ENCODE measurements at places on chromosomes 2 and 18.

DNA sequence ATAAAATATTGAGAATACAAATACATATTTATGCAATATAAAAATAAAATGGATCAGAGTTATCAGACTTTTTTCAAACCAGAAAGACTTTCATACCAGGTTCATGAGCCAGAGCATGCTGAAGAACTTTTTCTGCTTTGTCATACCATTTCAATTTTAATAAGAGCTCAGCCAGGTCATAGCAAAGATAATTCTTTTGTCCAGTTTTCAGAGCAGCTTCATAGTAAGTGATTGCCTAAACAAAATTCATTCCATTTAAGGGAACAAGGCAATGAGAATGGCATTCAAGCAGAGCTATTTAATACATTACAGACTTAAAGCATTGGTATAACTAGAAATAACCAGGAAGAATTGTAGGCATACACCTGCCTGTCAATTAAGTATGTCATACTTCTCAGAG is 42.3 kb downstream of the TTC21B start:
- no peak for DNase-seq

- no peak for DNase-seq
Observed at GRCh38 chr2:226063704-226064440, 664.4 kb downstream of the NYAP2 start.

DNA sequence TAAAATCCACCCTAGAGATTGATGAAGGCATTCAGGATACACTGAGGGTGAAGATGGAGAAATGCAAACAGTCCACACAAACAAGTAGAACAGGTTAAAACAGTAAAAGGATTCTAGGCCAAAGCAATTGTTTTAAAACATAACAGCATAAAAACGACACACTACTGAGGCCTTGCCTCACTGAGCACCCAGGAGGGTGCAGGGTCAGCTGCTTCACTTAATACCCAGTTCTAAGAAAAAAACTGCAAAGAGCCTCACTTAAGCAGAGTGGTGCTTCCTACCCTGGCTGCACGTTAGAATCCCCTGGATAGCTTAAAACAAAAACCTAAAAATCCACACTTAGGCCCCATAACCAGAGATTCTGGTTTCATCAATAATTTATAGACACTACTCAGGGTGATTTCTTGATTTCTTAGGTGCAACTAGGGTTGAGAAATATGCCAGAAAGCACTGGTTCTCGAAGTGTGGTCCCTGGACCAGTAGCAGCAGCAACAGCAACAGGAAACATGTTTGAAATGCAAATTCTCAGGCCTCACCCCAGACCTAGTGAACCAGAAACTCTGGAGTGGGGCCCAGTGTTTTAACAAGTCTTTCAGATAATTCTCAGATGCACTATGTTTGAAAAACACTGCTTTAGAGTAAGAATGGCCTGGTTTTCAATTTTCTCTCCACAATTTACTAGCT is 279.1 kb downstream of the ZEB2 start:
- DNase-seq = no peak

- no peak for DNase-seq
Observed at GRCh38 chr2:129004485-129004884, 685.8 kb upstream of the HS6ST1 start.

- DNase-seq = no peak
Observed at GRCh38 chr2:121992700-121993099, 237.2 kb downstream of the TSN start.

GRCh38 chr2:22276696-22277095 is 1108.3 kb upstream of the KLHL29 start:
- no peak for DNase-seq

GRCh38 chr2:240142256-240142775 is 1.9 kb upstream of the OTOS start:
- no peak for DNase-seq

DNA sequence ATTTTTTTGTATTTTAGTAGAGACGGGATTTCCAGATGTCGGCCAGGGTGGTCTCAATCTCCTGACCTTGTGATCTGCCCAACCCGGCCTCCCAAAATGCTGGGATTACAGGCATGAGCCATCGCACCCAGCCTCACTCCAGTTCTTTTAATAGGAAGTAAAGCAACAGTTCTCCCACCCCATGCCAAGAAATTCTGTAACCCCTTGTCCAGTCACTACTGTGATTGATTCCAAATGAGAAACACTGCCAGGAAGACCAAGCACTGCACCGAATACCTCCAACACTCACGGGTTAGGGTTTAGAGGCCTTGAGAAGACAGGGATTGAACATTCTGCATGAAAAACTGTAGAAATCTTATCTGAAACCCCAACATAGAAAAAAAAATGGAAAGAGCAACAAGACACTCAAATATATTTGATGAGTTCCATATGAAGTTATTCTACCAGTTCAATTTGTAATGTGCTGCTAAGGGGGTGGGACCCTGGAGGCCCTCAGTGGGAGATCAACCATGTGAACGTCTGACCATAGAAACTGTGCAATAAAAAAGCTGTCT is 48.2 kb upstream of the BIN1 start:
- DNase-seq = no peak

- no peak for DNase-seq
Observed at GRCh38 chr2:49175831-49176230, 21.5 kb upstream of the FSHR start.

- DNase-seq = no peak
Observed at GRCh38 chr2:221025398-221025797, 546.7 kb downstream of the EPHA4 start.

- no peak for DNase-seq
Observed at GRCh38 chr2:240539906-240540305, 17.9 kb downstream of the ANKMY1 start.

GRCh38 chr2:191693166-191693565 is 15.2 kb downstream of the NABP1 start:
- no peak for DNase-seq

GRCh38 chr2:17057109-17058017 is 391.7 kb upstream of the CYRIA start:
- DNase-seq = no peak

DNA sequence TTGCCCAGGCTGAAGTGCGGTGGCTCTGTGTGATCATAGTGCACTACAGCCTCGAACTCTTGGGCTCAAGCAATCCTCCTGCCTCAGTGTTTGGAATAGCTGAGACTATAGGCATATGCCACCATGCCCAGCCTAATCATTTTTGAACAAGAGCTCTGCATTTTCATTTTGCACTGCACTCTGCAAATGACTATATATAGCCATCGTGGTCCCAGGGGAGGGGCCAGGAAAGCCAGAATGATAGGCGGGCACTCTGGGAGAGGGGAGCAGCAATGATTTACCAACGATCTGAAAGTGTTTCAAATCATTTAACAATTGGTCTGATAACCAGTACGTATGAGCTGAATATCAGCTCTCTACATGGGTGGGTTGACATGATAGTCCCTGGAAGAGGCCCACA is 22.3 kb upstream of the ST3GAL5 start:
- no peak for DNase-seq

GRCh38 chr2:78281164-78281563 is 744.3 kb upstream of the REG3G start:
- DNase-seq = no peak

DNA sequence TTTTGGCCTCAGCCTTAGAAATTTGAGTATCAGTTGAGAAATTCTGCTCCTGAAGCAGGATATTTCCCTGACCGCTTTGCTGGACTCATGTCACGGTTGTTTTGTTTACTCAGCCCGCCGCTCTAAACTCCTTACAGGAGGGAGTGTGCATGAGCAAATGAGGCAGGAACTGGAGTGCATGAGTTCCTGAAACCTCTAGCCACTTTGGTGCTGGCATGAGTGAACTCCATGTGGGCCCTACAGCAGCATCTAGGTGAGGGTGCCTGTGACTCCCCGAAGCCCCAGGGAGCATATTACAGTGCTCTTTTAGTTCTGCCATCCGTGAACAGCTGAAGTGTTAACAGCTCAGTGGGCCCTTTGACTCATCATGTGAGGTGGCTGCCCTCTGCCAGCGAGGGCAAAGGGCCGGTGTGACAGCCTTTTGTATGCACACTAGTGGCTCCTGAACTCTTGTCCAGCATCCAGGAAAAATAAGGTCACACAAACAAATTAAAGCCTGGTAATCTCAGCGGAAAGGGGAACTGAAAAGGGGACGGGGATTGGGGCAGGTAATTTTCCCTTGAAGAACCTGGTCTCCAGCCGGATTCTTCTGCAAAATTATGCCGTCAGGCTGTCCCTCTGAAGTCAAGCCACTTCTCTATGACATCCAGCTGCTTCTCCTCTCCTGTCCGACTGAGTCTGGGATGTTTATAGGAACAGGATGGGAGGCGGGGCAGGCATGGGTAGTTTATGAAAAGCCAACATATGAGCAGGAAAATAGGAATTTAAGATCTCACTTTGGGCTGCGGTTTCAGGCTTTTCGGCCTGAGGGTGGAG is 1668.7 kb downstream of the SUCLG1 start:
- no peak for DNase-seq

DNA sequence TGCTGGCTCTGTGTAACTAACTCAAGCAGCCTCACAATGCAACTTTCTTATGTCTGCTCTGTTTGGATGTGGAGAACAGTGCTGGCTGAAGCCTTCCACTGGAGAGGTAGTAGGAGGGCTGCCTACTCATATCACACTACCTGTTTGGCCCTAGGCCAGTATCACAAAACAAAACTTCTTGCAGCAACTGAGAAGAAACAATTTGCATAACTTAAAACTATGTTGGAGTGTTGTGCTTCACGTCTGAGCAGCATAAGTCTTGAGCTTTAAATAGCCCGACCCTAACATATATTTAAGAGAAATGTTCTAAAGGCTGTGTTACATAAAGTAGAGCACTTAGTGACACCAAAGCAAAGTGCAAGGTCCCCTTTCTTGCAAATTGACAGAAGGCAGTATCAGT is 204.9 kb upstream of the ACVR2A start:
- no peak for DNase-seq

GRCh38 chr2:26620031-26620605 is 21.0 kb downstream of the CIB4 start:
- DNase-seq = no peak

- no peak for DNase-seq
Observed at GRCh38 chr2:20504174-20504573, 57.3 kb downstream of the RHOB start.

- no peak for DNase-seq
Observed at GRCh38 chr2:174618179-174618578, 20.6 kb upstream of the WIPF1 start.

- no peak for DNase-seq
Observed at GRCh38 chr2:235008584-235009044, 56.8 kb downstream of the SH3BP4 start.

- no peak for DNase-seq
Observed at GRCh38 chr18:74229891-74230290, 61.9 kb downstream of the CYB5A start.

DNA sequence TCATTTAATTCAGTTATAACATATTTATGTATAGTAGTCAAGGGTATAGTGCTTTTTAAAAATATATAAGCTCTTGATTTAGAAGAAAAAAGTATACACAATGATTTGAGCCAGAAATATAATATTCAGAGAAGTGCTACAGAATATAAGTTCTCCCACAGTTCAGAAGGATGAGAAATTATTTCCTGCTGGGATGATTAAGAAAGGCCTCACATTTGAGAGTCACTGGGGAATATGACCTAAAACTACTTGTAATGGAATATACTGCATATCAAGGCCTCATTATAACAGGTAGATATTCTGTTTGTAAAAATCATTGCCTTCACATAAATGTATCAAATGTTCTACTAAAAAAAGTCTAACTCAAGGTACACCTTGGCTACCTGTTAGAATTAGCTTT is 203.5 kb downstream of the MBD2 start:
- DNase-seq = no peak

GRCh38 chr2:128313091-128313836 is 5.4 kb downstream of the HS6ST1 start:
- DNase-seq = no peak

DNA sequence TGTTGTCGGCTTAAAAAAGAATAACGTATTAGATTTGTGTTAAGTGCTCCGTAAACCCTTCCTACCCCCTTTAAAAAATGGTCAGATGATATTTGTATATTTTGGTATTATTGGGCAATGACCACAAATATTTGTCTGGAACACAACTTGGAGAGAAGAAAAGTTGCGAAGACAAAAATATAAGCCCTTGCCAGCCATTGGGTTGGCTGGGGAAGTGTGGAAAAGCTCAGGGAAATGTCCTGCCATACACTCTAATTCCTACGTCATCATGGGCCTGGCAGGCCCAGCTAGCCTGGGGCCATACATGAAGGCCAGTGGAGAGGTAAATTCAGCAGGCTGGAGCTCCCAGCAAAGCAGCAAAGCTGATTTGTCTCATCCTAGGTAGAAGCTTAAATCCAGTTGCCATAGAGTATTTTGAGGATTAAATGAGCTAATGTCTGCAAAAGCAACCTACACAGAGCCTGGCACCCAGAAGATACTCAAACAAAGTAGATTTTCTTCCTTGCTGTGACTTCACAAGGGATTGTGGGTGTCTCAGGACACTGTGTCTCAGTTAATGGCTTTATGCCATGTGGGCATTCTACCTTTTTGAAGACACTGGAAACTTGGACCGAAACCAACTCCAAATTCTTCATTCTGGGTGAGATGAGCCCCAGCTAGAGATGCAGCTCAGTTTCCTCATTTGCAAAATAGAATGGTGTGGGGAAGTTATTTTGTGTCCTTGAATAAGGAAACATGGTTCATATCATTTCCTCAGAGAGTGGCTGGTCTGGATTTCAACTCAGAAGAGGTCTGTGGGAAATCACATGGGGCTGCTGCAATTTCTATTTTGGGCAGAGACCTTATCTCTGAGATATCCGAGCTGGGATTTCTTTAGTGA is 87.9 kb upstream of the MAP4K3 start:
- no peak for DNase-seq

All from T-helper 17 cell (primary cell).